ENCODE measurements at places on chromosomes 1 and 21.

- DNase-seq: no peak
Measured at GRCh38 chr1:216422821-216423520, at the start of gene USH2A. Gene USH2A (minus strand): TSS chr1:216423448. CDS start chr1:216422336, 1,112 bp downstream.

DNA sequence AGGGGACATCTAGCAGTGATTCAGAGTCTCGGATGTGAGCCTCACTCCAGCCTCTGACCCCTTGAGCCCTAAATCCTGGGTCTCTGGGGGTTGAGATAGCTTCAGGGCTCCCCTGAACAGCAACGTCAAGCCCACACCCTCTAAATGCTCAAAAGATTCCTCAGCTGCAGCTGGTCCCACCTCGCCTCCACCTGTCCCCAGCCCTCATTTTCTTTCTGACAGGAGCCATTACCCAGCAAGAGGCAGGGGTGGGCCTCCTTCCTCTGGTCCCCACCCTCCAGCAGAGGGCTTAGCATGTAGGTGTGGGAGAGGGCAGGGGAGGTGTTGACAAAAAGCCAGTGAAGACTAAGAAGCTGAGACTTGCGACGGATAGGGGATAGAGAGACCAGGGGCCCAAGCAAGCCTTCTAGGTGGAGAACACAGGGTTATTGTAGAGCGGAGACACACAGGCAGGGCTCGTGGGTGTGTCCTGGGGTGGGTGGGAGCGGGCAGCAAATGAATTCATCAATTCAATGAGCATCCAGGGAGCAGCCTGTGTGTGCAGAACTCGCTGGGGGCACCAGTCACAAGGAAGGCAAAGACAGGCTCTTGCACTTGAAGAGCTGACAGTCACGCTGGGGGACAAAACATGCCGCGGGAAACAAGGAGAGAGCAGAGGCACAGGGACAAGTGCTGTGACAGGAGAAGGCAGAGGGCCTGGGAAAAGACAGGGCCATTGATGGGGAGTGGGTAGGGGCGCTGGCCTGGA lies 48.9 kb upstream of the GOLT1A start:
- DNase-seq: no peak

GRCh38 chr1:15195420-15196052 lies 42.0 kb downstream of the TMEM51 start:
- no peak for DNase-seq

- peak; percentile 61 for DNase-seq
Measured at GRCh38 chr1:227886993-227887696, 60.6 kb downstream of the WNT9A start.

- no peak for DNase-seq
Measured at GRCh38 chr21:19171585-19171984, 768.0 kb upstream of the TMPRSS15 start.

- peak; percentile 61 for DNase-seq
Measured at GRCh38 chr1:78617615-78618026, 2.6 kb upstream of the IFI44L start.

DNA sequence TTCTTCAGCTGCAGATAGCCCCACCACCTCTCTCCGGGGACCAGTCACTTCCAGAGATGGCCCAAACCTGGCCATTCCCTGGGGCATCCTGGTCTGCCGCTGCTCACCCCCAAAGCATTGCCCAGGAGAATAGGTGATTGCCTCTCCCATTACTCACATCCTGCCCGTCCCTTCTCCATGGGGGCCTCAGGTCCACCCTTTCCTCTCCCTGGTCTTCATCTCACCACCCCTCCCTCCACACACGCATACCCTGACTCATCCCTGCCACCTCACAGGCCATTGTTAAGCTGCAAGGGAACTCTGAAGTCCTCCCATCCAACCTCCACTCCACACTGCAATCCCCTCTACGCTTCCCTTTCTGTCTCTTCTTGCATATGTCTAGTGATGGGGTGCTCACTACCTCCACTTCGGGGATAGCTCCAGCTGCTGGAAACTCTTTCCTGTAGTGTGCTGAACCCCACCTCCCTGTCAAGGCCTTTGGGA lies at the start of gene PLEKHG5:
TSS of gene PLEKHG5 (minus strand) at position 188 of the 483 bp plus-strand sequence. CDS start 14,096 bp downstream, outside the sequence.
- DNase-seq: no peak

DNA sequence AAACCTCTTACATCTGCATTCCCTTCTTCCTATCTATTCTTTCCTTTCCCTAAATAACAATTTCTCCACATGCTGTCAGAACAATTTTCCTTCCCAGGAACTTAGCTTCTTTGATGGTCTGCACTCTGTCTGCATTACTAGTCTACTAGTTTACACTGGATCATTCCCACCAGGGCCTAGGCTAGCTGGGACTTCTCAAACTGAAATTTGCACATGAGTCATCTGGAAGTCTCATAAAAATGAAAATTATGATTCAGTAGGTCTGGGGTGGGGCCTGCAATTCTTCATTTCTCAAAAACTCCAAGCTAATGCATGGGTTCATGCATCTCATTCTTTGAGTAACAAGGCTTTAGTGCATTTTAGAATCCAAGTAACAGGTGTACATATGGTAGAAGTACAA lies 74.2 kb downstream of the GABPA start:
- no peak for DNase-seq

- no peak for DNase-seq
Measured at GRCh38 chr1:162908780-162909179, 47.8 kb upstream of the CCDC190 start.

GRCh38 chr1:115624859-115625258 lies 16.9 kb upstream of the VANGL1 start:
- no peak for DNase-seq

GRCh38 chr21:20023193-20023592 lies 975.0 kb upstream of the NCAM2 start:
- DNase-seq: no peak

GRCh38 chr1:155186067-155186793 lies 12.6 kb downstream of the TRIM46 start:
- no peak for DNase-seq

DNA sequence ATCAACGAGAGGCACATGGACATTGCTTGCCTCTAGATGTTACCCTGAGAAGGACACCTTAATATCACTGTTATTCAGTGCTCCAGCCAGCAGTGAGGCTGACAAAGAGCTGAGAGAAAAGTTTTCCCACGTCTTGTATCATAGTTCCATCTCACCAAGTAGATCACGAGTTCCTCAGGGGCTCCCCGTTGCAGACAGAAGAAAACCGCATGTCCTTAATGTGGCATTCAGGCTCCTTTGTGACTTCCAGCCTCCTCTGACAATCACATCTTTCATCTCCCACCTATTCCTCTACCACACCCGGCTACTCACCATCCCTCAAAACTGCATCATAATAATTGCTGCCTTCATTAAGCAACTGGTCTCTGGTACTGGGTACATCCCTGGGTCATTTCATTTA lies 75.3 kb downstream of the DMRTA2 start:
- no peak for DNase-seq
